RCC 7860 (cell line): ENCODE measurements at places on chromosomes 16 and 17.

DNA sequence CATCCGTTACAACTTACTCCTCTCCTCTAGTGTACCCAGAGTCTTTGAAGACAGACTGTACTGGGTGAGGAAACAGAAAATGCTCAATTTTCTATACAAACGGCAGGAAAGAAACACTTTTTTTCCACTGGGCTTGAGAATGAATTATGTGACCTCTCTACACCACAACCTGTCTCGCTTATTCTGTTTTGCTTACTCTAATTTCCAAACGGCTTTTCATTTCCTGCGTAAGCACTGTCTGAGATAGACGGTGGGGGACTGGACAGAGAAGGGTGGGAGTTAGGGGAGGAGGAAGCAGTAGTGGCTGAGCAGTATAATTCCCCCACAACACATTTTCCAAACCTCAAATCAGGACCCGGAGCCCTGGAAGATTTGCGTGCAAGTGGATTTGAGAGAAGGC, 191.4 kb upstream of the SDK2 start:
- DNase-seq, result no peak

DNA sequence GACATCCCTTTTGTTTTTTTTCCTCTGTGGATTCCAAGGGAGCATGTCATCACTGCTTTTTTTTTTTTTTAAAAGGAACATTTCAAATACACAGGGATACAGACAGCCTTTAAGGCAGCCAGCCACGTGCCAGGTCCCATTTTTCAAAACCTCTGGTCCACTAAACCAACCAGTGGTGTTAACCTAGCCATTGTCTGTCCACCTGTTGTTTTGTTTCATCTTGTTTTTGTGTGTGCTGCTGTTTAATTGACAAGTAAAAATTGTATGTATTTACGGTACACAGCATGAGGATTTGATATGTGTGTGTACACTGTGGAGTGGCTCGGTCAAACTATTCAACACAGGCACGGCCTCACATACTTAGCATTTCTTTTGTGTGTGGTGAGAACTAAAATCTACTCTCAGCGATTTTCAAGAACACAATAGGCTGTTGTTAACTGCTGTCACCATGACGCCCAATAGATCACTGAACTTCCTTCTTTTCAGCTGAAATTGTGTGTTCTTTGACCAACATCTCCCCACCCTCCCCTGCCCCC, 19.2 kb downstream of the TMEM114 start:
- no peak for DNase-seq

DNA sequence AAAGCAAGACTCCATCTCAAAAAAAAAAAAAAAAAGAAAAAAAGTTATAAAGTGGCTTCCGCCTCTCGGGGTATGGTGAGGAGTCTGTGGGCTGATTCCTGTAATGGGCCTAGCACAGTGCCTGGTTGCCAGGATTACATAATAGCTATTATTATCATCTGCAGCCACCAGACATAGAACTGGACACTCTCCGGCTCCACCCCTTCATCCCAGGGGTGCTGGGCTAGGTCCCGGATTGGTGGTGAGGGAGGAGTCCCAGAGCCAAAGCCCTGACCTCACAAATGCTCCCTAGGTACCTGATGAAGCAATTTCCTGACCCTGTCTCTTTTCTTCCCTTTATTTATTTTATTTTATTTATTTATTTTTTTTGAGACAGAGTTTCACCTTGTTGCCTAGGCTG, 11.6 kb upstream of the ADGRG1 start:
- no peak for DNase-seq

DNA sequence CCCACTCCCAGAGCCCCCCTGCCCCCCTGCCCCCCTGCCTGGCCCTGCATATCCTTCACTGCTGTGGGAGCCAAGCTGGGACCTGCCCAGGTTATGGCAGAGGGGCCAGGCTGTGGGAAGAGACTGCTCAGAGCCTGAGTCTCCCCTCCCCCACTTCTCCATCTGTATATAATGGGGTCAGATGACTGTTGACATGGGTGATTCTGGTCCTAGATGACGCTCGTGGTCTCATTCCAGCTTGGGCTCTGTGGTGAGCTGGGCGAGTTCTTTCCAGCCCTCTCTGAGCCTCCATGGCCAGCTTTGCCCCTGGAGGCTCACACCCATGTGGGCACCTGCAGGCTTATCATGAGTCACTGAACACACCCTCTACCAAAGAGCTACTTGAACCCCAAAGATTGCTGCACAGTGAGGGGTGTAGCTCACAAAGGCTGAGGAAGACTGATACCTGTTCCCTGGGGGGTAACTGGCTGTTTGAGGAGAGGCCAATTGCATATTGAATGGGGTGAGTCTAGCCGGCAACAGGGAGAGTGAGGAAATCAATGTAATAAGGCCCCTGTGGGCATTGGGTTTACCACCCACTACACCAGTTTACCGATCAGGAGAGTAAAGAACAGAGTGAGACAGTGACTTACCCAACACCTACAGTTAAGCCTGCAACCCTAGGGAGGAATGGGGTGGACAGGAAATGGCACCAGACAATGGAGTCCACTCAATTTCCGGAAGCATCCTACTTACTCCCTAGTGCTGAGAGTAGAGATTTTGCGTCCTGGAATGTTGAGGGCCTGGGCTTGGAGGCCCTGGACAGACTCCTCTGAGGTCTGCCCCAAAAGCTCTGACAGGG, 4.2 kb upstream of the SREBF1 start:
- DNase-seq, result no peak

GRCh38 chr17:7058831-7059447, 15.0 kb upstream of the SLC16A11 start:
- DNase-seq, result no peak

DNA sequence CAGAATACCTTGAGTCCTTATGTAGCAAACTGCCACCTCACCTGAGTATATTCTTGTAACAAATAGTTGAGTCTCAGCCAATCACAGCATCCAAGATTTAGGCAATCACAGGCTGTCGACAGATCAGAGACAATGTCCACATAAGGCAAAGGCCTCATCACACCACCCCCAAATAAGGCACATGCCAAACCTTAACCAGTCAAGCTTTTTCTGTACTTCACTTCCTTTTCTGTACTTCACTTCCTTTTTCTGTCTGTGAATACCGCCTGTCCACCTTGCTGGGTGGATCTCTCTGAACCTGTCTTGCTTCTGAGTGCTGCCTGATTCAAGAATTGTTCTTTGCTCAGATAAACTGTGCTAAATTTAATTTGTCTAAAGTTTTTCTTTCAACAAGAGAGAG, 210.4 kb upstream of the N4BP1 start:
- DNase-seq, result no peak
